Activated naive CD4-positive, alpha-beta T cell (primary cell): ENCODE measurements at places on chromosomes 7 and 10.

DNA sequence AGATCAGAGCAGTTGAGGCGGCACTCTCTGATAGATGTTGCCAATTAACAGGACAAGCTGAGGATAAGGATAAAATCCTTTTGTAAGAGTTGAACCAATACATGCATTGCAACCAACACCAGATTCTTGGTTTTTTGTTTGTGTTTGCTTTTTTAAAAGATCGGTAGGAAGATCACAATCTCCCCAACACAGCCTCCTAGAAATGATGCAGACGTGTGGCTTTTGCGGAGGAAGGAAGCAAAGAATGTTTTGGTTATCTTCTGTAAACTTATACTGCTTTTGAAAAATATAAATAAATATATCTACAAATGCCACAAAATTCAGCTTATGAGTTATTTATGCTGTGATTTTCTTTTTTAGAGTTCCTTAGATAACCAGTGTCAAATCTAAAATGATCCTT, 35.5 kb downstream of the PIK3AP1 start:
- no peak for DNase-seq

GRCh38 chr10:13417459-13418126, 69.5 kb upstream of the SEPHS1 start:
- DNase-seq: no peak

DNA sequence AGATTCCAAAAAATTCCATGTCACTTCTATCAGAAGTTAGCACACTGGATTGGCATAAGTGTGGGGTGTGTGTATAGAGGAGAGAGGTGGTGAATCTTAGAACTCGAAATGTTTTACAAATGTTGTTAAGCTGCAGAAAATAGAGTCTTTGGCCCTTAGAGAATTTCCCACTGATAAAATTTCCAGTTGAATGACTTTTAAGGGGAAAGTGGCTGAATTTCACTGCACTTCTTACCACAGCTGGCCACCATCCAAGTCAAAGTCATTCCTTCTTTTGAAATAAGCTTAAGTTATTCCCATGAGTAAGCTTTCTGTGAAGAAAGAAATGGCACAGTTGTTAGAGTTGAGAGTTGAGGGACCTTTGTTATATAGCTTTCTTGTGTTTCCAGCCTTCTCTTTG, 13.9 kb downstream of the VCL start:
- DNase-seq: no peak

- DNase-seq: no peak
These were observed 189.0 kb downstream of the NPSR1 start for GRCh38 chr7:34846976-34847375.

DNA sequence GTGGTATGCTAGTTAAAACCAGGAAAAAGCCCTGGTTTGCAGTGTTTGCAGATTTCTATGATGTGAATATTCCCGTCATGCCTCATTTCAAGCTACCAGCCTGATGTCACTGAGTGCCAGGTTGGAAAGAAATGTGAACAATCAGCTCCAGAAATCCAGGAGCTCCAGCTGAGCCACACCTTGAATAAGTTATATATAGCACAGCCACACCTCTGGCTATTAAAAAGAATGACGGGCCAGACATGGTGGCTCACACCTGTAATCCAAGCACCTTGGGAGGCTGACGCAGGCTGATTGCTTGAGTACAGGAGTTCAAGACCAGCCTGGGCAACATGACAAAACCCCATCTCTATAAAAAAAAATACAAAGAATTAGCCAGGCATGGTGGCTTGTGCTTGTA, 18.7 kb upstream of the SLF2 start:
- DNase-seq: no peak

DNA sequence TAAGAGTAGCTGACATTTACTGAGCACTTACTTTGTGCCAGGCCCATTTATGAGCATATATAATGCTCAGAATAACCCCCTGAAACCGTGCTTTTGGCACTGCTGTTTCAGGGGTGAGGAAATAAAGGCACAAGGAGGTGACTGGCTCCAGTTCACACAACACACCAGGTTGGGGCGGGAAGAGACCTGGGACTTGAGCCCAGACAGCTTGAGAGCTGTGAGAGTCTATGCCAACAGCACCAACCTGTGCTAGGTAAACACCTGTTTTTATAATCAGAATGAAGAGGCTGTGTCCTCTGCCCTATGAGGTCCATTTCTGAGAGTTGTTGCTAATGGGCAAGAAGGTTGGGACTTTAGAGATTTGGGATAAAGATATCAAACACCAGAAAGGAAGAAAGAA, 8.8 kb upstream of the AZGP1 start:
- DNase-seq: no peak

DNA sequence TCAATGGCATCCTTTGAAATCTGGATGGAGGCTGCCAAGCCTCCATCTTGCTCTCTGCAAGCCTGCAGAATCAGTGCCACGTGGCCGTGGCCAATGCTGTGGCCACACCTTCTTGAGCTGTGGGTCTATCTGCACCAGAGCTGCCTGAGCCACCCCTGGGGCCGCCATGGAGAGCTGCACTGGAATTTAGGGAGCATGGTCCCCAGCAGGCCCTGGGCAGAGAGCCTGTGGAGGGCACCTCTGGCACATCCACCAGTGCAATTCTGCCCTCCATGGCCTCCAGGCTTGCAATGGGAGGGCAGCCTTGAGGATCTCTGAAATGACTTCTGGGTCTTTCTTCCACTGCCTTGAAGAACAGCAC, 55.6 kb upstream of the NKX6-2 start:
- DNase-seq: no peak

DNA sequence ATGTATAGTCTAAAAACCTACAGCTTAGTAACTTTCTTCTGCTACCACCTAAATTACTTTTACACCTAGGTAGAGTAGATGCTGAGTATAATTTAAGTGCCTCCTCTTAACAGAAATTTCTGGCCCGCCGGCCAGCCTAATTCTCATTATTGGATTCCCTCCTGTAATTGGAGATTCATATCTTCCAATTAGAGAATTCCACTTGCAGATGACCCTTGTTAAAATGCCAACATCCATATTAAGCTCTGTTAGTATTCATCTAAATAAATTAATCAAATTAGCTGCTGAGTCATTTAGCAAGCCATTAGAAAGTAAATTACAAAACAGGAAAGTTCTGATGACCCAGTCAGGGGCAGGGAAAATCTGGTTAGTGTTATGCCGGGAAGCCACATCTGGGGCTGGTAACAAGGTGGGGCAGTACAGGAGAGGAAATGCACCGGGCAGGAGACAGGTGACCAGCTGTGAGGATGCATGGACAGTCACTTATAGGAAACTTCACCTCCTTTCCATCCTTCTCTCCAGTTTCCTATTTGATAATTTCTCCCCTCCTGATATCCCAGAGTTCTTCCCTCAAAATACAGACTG, 82.8 kb downstream of the ORC5 start:
- no peak for DNase-seq

- DNase-seq: no peak
These were observed 1.2 kb downstream of the AGAP3 start for GRCh38 chr7:151087245-151088018.

DNA sequence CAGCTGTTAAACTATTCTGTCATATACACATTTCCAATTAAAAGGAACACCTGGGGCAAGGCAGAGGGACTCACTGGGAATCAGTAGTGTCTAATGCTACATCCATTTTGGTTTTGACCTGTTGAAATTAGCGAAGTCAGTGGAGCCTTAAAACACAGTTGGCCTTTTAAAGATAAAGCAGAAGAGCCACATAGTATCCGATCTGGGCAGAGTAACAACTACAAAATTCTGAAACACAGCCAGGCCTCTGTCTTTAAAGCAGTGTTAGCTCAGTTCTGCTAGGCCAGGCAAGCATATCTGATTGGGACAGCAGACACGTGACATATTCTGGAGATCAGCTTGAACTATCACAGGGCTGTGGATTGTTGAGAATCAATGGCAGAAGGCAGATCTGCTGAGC, 117.5 kb upstream of the WNT16 start:
- DNase-seq: no peak

GRCh38 chr10:32190890-32191491, 134.8 kb upstream of the KIF5B start:
- no peak for DNase-seq

GRCh38 chr10:125061557-125062226, 98.7 kb downstream of the CTBP2 start:
- no peak for DNase-seq

GRCh38 chr7:44134943-44135628, 6.0 kb downstream of the MYL7 start:
- DNase-seq: no peak
